GM18507 (cell line): ENCODE measurements at places on chromosomes 4 and X.

GRCh38 chrX:45784590-45784989 is 583.9 kb upstream of the DIPK2B start:
- DNase-seq = no peak

DNA sequence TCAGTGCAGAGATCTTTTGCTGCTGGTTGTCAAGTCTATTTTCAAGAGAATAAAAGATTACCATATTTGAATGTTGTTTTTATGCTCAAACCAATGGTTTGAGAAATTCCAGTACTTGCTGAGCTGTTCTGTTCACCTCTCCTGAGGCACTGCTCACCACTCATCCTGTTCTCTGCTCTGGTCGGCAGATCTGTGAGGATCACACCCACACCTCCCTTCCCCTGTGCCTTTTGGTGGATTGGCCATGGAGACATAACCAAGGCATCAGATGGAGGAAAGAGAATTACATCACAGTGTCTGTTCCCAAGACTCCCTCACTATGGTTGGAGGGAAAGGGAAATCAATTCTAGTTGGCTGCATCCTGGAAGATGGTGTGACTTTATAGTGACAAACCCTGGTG is 391.6 kb downstream of the ARHGAP24 start:
- no peak for DNase-seq

- DNase-seq = no peak
Observed at GRCh38 chr4:81038636-81039350, 8.3 kb downstream of the BMP3 start.

GRCh38 chr4:81600520-81601357 is 129.0 kb upstream of the RASGEF1B start:
- DNase-seq = no peak

DNA sequence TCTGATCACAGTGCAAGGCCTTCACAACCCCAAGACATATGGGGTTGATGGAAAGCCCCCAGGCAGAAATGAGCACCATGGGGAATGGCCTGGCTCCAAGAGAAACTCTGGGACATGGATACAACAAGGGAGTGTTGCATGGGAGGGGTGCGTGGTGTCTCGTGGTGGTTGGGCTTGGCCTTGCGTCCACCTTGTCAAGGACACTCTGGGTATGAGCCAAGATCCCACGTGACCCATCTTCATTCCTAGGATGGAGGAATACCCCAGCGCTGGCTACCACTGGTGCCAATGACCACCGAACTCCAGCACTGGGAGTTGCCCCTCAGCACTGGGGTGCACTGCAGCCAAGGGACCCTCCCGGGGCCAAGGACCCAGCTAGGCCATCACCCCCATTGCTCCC is 267.5 kb upstream of the AGTR2 start:
- DNase-seq = no peak

- no peak for DNase-seq
Observed at GRCh38 chrX:110268886-110269285, 49.0 kb downstream of the AMMECR1 start.
